ENCODE measurements at places on chromosomes 7 and 10.
A peak's percentile ranks its signal among the peaks of the same experiment; 100 is the strongest.

GRCh38 chr10:122170802-122171201, 100.3 kb upstream of the BTBD16 start:
- DNase-seq, result no peak

GRCh38 chr10:114548662-114549061, 109.4 kb downstream of the ABLIM1 start:
- peak; percentile 57 for DNase-seq

GRCh38 chr7:128387216-128388144, 22.3 kb downstream of the IMPDH1 start:
- DNase-seq, result peak; percentile 86

DNA sequence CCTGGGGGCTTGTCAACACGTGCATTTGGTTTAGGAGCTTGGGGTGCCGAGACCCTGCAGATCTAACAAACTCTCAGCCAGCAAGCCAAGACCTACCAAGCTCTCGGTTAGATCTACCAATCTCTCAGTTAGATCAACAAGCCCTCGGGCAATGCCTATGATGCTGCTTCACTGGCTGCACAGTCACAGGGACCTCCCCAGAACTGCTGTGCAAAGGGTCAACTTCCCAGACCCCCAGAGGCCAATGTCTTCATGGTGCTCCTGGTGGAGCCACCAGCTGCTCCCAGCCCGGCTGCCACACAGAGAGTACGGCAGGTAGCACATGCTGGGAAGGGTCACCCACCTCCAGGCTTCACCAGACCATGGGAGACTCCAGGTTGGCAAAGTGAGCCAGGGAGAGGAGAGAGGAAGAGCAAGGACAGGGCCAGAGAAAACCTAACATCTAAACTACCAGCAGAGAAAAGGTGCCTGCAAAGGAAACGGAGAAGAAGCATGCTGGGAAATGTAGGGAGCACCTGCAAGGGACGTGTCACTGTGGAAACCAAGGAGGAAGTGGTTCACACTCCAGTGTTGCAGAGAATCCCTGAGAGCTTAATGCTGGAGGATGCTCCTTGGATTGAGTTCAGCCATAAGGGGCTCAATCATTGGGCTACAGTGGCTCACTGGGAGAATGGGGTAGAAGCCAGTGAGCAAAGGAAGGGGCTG, 51.5 kb upstream of the GDF10 start:
- DNase-seq, result no peak

GRCh38 chr7:42452356-42452755, 215.3 kb upstream of the GLI3 start:
- DNase-seq, result no peak

GRCh38 chr10:31350891-31351290, 31.9 kb downstream of the ZEB1 start:
- DNase-seq, result no peak

DNA sequence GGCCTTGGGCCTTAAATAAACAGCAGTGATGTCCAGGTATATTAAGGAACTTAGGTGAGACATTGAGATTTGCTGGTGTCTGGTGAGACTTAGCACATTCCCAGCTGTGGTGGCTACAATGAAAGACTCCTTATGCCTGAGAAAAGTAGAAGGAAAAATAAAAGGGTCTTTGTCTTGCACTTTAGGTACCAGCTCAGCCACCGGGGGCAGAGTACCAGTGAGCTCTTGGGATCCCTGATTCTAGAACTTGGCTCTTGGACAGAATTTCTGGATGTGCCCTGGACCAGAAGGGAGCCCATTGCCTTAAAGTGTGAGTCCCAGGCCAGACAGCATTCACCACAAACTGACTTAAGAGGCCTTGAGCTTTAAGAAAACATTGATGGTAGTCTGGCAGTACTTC, 1038.7 kb downstream of the SORCS3 start:
- no peak for DNase-seq

DNA sequence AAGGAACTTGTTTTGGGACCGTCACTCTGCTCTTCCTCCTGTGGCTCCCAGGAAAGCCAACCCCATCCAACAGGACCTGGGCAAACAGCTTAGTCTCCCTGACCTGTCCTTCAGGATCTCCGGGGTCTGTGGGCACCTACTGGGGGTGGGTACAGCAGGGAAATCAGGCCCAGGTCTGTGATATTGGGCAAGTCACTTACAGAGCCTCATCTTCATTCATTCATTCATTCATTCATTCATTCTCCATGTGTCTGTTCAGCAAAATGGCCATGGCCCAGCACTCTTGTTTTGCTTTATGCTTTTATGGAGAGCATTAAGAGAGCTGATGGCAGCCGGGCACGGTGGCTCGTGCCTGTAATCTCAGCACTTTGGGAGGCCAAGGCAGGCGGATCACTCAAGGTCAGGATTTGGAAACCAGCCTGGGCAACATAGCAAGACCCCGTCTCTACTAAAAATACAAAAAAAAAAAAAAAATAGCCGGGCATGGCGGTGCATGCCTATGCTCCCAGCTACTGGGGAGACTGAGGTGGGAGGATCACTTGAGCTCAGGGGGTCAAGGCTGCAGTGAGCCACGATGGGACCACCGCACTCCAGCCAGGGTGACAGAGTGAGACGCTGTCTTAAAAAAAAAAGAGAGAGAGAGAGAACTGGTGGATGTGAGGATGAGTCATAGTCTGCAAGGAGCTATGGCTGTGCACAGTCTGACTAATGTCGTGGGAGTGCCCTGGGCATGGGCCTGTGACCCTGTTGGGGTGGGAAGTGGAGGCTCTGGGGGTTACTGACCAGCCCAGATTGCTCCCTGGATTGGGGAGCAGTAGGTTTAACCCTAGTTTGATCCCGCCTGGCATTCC, 54.3 kb downstream of the CLIP2 start:
- DNase-seq, result no peak

GRCh38 chr10:33487014-33487776, 152.7 kb upstream of the NRP1 start:
- no peak for DNase-seq

- no peak for DNase-seq
These were observed 26.7 kb upstream of the WNT2 start for GRCh38 chr7:117349570-117349969.

DNA sequence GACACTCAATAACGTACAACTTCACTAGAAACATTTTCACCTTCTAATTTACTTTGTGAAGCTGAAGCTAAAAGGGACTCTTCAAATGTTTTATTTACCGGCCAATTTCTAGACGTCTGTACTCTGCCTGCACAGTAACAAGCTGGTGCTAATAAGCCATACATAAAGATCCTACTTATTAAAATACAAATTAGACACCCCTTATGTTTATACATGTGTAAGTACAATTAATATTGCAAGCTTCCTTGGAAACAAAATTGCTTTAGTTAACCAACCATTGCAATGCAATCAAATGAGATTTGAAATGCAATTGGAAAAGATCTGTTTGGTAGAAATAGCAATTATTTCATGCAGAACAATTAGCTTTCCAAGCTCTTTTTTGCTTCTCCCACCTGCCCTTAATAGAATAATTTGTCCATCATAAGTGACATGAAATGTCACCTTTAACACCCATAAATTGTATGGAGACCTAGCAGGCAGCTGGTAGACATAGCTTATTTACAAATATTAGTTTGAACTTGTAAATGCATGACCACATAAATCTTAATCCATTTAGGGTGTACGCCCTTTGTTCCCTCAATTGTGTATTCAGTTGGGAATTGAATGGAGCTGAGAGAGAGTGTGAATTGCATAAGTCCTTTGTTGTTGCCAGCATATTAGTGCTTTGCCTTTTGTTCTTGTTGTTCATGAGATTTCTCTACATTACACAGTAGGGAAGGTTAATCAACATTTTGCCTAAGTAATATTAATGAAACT, 277.1 kb downstream of the CACNA2D1 start:
- no peak for DNase-seq

GRCh38 chr7:53600296-53600695, 564.9 kb downstream of the POM121L12 start:
- DNase-seq, result no peak

GRCh38 chr10:103541616-103542015, 48.1 kb downstream of the NEURL1 start:
- DNase-seq, result no peak

- no peak for DNase-seq
These were observed 30.4 kb upstream of the ADD3 start for GRCh38 chr10:109977382-109977806.

- peak; percentile 7 for DNase-seq
These were observed 190.9 kb downstream of the DNAJB6 start for GRCh38 chr7:157527686-157528085.

- DNase-seq, result no peak
These were observed 43.9 kb upstream of the KCND2 start for GRCh38 chr7:120229084-120229483.

DNA sequence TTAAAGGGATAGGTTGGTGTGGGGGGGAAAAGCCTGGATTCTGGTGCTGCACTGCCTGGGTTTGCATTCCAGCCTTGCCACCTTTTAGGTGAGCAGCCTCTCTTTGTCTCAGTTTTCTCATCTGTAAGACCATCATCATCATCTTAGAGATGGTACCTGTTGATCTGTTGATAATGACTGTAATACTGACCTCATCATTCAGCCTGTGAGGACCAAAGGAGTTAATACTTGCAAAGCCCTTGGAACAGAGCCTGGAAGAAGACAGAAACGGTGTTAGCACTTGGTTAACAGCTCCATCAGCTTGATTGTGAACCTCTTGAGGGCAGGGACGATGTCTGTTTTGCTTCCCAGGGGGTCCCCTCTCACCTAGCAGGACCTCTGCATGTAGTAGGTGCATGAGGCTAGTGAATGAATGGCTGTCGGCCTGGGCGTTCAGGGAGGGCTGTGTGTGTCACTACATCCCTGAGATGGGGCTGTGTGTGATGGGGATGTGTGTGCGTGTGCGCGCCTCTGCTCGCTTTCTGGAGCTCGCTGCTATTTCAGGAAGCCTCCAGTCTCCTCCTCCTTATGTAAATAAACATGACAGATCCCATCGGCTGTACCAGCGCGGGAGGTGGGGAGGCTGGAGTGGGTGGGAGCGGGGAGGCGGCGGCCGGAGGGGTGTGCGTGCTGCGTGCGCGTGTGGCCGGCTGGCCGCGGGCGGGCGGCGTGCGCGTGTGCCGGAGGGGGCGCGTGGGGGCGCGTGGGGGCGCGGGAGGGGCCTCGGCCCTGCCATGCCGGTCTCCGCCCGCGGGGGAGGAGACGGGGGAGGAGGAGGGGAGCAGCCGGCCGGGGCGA, 61.2 kb downstream of the NEURL1 start:
- DNase-seq, result peak; percentile 65

GRCh38 chr10:49599546-49599945, 10.6 kb upstream of the SLC18A3 start:
- peak; percentile 1 for DNase-seq

All from ovary (tissue), 10 donors.